ENCODE measurements at places on chromosomes 7 and 10.

DNA sequence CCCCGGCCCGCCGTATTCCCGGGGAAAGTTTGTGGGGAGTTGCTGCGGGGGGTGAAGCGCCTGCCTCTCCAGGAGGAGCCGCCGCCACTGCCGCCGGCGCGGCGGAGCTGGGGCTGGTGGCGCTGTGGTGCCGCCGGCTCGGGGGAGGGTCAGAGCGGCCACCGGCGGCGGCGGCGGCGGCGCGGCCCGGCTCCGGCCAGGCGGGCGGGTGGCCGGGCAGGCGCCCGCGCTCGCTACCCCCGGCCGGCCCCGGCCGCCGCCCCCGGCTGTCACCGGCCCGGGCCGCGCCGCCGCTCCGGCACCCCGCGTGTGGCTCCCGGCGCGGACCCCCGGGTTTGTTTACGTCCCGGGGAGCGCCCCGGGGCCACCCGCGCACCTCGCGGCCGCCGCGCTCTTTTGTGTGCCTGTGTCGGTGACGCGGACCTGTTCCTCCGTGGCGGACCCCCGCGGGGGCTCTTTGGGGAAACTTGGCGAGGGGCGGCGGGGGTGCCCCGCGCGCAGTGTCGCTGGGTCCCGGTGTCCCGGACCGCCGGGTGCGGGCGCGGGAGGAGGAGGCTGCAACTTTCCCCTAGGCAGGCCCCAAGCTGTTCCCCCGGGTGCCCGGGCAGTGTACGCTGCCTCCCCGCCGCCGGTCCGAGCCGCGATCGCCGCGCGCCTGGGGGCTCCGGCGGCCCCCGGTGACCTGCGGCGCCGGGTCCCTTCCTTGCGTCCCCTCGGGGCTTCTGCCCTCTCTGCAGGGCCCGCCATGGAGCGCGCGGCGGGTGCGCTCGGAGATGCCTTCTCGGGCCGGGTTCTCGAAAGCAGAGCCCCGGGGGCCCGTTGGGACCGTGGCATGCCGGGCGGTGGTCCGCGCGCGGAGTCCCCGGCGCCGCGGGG, 593 bp upstream of the CUX1 start:
- DNase-seq: no peak

- no peak for DNase-seq
Measured at GRCh38 chr10:20744821-20745220, 152.3 kb downstream of the NEBL start.

GRCh38 chr7:1409555-1409954, 49.7 kb downstream of the MICALL2 start:
- no peak for DNase-seq

GRCh38 chr7:29247224-29247962, 52.8 kb downstream of the CHN2 start:
- DNase-seq: no peak

DNA sequence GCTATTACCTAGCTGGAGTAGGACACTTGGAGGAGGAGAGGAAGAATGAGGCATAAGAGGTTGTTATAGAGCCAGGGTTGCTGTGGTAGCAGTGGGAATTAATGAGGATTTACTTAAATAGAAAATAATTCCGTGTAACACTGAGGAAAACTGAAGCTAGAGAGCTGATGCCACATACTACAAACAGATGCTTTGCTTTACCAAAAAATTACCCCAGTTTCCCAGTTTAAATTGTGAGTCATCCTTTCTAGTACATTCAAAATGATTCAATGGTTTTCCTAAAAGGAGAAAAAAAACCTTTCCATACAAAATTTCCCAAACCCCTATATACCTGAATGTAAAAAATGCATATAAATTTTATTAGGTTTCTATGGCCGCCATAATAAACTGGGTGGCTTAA, 58.3 kb downstream of the ZNF518A start:
- no peak for DNase-seq

DNA sequence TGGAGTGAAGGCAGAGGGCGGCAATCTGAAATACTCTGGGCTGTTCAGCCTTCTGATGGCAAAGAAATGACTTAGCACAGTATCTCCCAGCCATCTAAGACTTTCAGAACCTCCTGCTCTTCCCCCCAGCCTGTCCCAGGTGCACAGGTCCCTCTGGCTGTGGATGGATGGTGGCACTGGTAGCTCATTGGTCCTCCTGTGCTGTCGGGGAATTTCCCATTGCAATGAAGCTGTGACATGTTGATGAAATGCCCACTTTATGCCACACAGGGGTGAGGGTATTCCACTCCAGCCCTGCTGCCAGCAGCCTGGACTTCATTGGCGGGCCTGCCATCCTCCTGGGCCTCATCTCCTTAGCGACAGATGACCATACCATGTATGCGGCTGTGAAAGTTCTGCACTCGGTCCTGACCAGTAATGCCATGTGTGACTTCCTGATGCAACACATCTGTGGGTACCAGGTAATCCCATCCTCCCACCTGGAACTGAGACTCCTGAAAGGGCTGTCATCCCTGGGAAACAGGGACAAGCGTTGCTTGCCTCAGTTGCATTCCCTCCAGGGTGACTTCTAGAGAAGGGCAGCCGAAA, 105.9 kb downstream of the WDFY4 start:
- no peak for DNase-seq

GRCh38 chr10:58305821-58306220, 29.0 kb upstream of the UBE2D1 start:
- no peak for DNase-seq

DNA sequence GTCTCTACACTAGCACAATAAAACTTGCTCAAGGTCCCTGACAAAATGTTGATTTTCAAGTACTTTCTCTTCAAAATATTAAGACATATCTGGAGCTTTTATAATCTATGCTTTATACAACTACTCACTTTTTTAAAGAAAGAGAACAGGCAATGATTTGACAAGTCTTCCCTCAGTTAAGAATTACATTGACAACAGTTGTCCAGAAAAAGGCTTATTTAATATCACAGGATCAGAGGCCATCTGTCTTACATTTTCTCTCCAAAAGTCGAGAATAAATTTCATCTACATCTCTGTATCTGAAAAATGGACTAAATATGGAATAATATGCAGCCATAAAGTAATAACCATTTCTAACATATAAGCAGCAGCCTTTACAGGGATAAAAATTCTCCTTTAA, 8.2 kb upstream of the RNF148 start:
- DNase-seq: no peak

DNA sequence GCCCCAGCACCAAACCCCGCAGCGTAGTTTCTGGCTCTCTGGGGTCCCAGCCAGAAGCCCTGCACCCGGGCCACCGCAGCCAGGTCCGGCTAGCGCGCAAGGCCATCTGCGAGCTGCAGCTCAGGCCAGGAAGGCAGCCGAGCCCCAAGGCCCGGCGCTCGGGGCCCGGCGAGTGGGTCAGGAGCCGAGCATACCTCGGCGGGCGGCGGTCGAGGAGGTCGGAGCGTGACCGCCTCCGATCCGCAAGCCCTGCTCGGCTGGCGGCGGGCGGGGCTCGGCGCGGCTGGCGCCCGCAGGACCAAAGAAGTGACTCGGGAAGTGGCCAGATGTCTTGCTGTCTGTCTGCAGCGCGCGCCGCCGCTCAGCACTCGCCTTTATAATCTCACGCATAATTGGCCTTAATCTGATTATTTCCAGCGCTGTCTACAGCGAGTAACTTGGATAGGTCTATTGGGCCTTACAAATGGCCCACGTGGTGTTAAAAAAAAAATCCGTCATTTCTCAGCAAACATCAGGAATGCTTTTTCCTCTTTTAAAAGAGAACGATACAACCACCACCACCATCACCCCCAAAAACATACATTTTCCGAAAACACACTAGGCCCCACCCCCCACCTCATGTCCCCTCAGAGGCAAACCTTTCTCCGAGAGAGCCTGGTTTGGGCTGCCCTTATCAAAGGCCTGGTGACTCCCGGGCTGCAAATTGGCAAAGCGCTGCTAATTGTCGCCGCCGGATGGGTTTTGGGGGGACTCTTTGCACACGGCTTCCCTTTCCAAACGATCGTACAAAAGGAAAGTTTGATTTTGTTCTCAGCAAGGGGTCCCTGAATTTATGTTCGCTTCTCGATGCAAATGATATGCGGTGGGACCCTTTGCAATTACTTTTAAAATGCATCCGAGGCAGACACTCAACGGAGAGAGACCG, at the start of gene DRGX:
TSS of gene DRGX (minus strand) at position 349 of the 925 bp plus-strand sequence. CDS start 649 bp downstream, outside the sequence.
- DNase-seq: no peak

DNA sequence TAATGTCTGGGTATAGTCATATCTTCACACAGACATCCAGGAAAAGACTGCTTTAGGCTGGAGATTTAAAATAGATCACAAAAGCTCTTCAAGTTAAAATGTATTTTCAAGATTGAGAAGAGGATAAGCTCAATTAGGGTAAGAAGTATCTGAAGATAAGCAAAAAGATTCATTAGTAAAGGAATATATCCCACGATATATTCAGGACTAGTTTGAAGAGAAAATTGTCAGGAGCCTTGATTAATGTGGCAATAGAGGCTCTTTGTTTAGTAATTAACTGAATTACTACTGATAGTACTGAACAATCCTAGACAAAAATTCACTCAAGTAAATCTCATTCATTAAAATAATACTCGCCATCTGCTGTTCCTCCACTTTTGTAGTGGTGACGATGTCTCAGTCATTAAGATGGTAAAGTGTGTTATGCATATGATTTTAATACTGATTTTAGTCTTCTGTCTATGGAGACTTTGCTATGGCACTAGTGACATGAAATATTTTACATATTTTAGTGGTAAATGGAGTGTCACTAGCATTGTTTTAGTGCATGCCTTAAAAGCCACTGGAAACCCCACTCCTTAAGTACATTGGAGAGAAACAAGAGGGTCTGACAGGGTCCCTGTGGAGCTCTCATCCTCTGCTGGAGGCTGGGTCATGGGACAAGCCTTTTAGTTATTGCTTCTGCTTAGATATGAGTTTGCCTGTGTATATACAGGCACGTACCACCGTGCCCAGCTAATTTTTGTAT, 32.8 kb downstream of the INPP5F start:
- DNase-seq: no peak

DNA sequence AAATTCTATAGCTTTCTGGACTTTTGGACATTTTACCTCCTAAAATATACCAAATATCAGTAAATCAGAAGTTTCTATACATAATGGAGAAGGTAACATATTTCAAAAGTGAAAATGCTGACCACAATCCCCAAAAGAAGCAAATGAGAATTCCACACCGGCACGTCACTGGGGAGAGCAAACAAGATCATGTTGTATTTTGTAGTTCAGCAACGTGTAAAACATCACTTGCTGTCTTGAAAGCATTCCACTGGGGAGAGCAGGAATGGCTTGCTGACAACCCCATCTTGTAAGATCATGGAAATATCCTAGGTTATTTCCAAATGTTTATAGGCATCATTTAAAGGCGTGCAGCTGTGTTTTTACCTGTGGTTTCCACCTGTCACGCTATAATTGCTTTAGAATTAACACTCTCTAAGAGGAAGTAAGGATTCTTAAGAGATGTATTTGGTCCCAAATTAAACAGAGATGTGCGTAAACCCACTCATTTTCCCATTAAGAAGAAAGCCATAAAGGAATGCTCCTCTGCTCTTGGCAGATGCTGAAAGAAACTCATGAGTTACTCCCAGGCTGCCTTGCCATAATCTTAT, 397.1 kb upstream of the POT1 start:
- DNase-seq: no peak

DNA sequence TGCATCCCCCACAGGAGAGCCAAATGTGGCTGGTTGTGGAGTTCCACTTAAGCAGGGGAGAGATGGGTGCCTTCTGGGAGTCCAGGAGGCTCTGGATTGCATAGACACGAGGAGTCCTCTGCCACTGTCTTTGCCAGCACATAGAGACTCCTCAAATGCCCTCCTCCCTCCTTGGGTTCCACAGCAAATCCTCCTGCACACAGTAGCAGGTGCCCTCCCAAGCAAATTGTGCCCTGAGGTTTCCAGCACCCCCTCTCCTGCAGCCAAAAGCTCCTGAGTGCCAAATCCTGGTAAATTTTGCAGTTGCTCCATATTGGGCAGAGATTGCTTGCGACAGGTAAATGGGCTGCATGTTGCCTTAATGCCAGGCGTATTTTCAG, 5.8 kb downstream of the EVX1 start:
- no peak for DNase-seq

DNA sequence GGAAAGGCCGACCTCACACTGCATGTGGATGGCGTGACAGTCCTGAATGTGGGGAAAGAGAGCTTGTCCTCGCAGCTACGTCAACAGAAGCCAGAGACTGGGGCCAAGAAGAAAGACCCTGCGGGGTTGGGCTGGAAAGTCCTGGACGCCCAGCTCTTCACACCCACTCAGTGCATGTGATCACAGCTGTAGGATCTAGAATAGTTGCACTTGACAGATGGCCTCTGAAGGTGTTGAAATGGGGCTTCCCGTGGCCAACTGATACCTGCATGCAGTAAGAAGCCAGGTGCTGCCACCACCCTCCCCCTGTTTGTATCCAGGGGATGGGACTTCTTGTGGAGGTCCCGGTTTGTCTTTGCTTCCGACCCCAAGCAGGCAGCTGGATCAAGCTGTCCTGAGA, 34.1 kb upstream of the OCM2 start:
- DNase-seq: no peak

GRCh38 chr10:88744002-88744401, 15.8 kb upstream of the LIPN start:
- no peak for DNase-seq

DNA sequence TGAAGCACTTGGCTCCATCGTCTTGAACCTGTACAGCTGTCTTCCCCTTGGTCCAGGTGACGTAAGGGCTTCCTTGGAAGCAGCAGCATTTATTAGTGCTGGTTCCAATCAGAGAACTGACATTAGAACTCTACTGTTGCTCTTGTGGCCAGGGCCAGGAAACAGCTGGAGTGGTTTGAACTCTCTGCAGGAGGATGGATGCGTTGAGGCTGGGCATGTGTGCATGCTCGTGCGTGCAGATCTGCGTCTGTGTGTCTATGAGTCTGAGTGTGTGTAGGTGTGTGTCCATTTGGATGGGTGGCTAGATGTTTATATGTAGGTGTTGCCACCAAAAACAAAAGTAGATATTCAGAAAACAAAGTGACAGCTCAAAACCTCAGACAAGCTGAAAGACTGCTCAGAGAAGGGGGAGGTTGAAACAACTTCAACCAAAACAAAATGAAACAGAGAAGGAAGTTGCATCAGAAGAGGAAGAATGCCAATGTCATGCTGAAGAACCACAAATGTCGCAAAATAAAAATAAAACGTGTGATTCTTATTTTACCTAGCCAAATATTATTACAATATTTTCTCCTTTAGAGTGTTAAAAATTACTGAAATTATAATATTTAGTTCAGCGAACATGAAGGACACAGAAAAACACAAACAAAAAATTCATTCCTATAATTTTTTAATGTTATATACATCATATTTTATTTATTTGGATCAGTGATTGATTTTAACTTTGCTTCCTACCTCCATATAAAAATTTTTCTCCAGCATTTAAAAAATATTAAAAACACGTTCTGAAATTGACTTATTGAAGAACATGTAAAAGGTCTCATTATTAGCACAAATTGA, 96.1 kb upstream of the MKLN1 start:
- no peak for DNase-seq

GRCh38 chr10:5805260-5805659, 8.0 kb downstream of the GDI2 start:
- DNase-seq: no peak

GRCh38 chr7:18040196-18040595, 12.6 kb upstream of the PRPS1L1 start:
- no peak for DNase-seq

GRCh38 chr7:19405541-19405940, 260.3 kb upstream of the FERD3L start:
- no peak for DNase-seq
